ENCODE measurements at places on chromosomes 13 and 19. TPM values are rescaled to one million over a fixed set of nuclear protein-coding genes. Genes with fewer than 3 reads are reported as not detected.

Gene SERTAD1
- total RNA-seq: 8.6 TPM

Gene ZNF543
- total RNA-seq: 3.3 TPM

Gene ZNF582
- not detected for total RNA-seq

Gene ATP4A
- not detected for total RNA-seq

Gene OR4F17
- not detected for total RNA-seq

Gene TOMM40
- 227 TPM for total RNA-seq

Gene BCKDHA
- 19.4 TPM for total RNA-seq

Gene APOC4
- total RNA-seq: not detected

Gene POU2F2
- total RNA-seq: 1.5 TPM

Gene CCL25
- not detected for total RNA-seq

Gene LGALS14
- 2.4 TPM for total RNA-seq

Gene F7
- 48.0 TPM for total RNA-seq

Gene ZNF154
- total RNA-seq: not detected

Gene DZIP1
- 8.1 TPM for total RNA-seq

Gene SKA3
- 37.5 TPM for total RNA-seq

Gene SLC25A41
- 0.23 TPM for total RNA-seq

Gene SELENOV
- 1.6 TPM for total RNA-seq

Gene POMP
- total RNA-seq: 116 TPM

Gene DMAC2
- 75.9 TPM for total RNA-seq

Gene MEIOSIN
- not detected for total RNA-seq
